Activated T-helper 2 cell treated with anti-CD3 and anti-CD28 coated beads, Interferon-gamma antibody, Interleukin-2, Interleukin-4, amounts not matched to agents 10 μg/mL and 5 μg/mL and 100 μg/mL, durations not matched to agents 14 hours and 24 hours and 36 hours (primary cell): ENCODE measurements at places on chromosomes 12 and 14. TPM values are rescaled to one million over a fixed set of nuclear protein-coding genes. Genes with fewer than 3 reads are reported as not detected.

Gene KRT2
- not detected in 2 replicates for total RNA-seq

- DNase-seq: no peak
Observed at GRCh38 chr12:69475237-69475975, 5.2 kb downstream of the FRS2 start.

DNA sequence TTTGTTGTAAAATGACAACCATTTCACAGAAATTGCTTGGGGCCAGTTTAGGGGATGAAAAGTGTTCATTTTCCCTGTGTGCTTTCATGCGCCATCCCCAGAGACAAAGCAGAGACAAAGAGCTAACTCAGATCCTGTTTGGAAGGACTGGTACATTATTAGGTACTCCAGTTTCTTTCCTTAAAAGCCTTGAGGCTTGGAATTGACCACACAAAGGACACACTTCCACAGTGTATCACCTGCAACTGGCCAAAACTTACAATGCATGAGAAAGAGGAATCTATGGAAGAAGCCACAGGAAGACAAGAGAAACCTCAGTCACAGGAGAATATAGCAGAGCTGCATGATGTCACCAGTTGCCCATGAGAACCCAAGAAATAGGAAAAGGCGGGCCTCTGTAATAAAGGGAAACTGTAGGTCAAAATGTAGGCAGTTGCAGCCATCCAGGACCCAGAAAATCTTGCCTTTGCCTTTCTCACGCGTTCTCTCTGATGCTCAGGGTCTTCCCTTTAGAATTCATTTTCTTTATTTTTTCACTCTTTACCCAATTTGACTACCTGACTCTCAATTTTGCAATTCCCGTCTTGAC, 339.0 kb downstream of the RMST start:
- no peak for DNase-seq

DNA sequence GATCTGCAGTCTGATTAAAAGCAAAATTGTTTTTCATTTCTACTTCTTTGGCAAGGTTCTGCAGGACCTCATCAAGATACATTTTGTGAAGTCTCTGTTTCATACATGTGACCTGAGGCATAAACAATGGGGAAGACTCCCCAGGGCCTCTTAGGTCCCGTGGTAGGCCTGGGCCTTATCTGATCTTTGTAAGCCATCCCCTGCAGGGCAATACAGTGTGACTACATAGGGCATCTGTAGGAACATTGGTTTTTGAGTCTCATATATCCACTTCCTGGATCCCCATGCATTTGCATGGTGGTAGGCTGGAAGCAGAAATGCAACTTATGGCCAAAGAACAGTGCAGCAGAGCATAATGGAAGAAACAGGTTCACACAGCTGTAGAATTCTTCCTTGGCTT, 6.0 kb downstream of the FAR2 start:
- DNase-seq: no peak

DNA sequence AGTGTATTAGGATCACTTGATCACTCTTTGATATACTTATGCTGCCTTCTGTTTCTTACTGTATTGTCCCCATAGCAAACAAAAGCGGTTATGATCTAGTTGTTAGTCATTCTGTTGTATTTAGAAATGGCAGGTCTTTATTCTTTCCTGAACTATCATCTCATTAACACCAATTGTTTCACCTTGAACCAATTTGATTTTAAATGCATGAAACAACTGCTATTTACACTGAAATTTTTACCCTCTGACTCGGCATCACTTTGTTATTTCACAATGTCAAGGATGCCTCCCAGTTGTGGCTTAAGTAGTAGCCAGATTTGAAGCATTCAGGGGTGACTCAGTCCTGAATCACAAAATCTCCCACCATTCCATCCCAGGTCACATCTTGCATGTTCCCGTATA, 303.5 kb downstream of the EGLN3 start:
- DNase-seq: no peak

GRCh38 chr12:56900583-56900982, 33.6 kb downstream of the SDR9C7 start:
- DNase-seq: no peak

DNA sequence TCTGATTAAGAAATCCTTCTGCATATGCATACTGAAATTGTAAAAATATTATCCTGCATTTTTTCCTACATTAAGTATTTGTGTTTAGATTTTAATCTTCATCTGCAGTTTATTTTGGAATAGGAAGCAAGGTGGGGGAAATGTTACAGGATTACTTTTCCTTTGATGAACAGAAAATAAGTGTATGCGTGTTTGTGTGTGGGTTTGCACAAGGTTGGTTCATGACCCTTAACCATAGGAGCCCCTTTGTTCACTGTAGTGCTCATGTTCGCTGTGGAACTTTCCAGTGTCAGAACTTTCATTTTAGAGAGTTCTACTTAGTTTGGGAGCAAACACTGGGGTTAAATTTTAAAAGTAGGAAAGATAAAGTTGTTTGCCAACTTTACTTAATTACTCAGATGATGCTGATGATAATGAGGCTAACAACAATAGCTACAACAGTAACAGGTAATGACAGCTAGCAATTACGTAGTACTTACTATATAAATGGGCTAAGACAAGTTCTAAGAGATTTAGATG, 6.4 kb upstream of the A2M start:
- DNase-seq: no peak

- DNase-seq: no peak
Observed at GRCh38 chr14:104917993-104918392, 6.7 kb upstream of the PLD4 start.

Gene PTCSC3
- total RNA-seq: not detected in 2 replicates

Gene OR10P1
- not detected in 2 replicates for total RNA-seq

Gene ASCL4
- not detected in 2 replicates for total RNA-seq

DNA sequence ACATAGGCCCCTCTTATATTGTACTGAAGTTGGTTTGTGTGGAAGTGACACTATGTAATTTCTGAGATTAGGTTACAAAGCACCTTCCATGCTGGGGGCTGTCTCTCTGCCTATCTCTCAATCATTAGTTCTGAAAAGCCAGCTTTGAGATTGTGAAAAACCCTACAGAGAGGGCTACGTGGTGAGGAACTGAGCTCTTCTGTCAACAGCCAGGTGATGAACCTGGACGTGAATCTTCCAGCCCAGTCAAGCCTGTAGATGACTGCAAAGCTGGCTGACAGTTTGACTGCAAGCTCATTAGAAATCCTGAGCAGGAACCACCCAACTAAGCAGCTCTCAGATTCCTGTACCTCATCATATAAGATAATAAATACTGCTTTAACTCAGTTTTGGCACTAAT, 36.3 kb upstream of the BBS10 start:
- DNase-seq: no peak

DNA sequence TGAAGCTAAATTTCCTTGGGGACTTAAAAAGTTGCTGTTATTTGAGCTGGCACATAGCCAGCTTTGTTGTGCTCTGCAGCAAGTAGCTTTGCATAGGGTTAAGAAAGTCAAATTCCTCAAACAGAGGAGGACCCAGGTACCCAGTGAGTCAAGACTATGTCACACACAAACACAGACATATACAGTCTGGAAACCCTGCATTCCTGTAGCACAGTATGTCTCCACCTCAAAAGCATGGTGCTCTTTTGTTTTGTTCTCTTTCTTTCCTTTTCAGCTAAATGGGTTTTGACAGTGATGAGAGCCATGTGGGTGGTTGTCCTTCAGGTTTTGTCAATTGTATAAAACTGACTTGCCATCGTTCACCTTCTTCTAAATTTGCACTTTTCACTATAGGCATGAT, 179.6 kb upstream of the DIO2 start:
- no peak for DNase-seq

Gene NGB
- not detected in 2 replicates for total RNA-seq

- DNase-seq: no peak
Observed at GRCh38 chr12:49342914-49343731, 3.6 kb upstream of the DNAJC22 start.

Gene TEX22
- 4.7 and 5.0 TPM in 2 replicates for total RNA-seq

Gene SLC4A8
- 1.6 and 2.6 TPM in 2 replicates for total RNA-seq

DNA sequence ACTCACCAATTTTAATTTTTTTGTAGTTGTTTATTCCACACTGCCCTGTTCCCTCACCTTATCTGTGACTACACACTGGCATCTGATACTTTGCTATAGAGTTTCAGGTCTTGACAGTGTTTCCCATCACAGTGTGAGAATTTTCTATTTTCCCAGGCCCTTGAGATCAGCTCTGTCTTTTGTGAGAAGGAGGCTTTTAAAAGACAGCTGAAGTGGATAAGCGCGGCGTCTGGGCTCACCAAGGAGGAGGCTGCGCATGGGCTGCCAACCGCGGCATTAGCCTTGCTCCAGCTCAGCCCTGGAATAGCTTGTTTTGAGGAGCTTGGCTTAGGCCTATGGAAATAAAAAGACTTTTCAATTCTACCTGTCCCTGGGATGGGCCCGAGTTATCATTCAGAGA, 181.3 kb downstream of the RMST start:
- DNase-seq: no peak

Gene ACAD10
- 25.4 and 32.6 TPM in 2 replicates for total RNA-seq

Gene KRT79
- not detected in 2 replicates for total RNA-seq

GRCh38 chr12:74892057-74892633, 317.5 kb downstream of the KCNC2 start:
- DNase-seq: no peak

DNA sequence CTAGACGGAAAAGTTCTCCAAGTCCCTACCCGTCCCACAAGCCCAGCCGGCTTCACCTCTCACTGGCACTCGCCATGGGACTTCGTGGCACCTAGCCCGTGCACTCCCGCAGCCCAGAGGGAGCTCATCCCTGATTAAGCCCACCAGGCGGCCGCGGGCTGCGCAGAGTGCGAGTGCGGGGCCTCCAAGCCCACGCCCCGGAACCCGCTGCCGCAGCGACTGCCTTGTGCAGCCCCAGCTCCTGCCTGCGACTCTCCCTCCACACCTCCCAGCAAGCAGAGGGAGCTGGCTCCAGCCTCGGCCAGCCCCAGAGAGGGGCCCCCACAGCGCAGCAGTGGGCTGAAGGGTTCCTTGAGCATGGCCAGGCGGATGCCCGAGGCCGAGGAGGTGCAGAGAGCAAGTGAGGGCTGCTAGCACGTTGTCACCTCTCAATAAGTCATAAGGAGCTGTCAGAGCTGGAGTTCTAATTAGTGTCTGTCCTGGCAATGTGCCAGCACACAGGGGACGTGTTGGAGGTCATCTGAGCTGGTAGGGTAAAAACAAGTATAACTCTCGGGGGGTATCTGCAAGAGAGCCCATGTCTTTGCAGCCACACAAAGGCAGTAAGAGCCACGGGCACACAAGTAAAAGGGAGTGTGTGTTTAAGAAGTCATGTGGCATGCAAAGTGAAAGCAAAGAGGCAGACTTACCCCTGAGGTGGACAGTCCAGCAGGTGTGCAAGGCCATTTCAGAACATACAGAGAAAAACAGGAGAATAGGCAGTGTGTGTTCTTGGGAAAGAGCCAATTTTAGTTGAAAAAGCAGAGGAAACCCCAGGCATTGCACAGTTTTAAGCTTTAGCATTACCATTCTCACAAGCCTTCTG, 27.1 kb upstream of the TMTC2 start:
- no peak for DNase-seq

GRCh38 chr14:55850825-55851241, 267.4 kb upstream of the PELI2 start:
- DNase-seq: no peak

- no peak for DNase-seq
Observed at GRCh38 chr12:24561411-24561871, 387.5 kb downstream of the BCAT1 start.

GRCh38 chr12:26871985-26872384, 39.0 kb upstream of the ITPR2 start:
- DNase-seq: no peak

Gene KRT72
- not detected in 2 replicates for total RNA-seq

DNA sequence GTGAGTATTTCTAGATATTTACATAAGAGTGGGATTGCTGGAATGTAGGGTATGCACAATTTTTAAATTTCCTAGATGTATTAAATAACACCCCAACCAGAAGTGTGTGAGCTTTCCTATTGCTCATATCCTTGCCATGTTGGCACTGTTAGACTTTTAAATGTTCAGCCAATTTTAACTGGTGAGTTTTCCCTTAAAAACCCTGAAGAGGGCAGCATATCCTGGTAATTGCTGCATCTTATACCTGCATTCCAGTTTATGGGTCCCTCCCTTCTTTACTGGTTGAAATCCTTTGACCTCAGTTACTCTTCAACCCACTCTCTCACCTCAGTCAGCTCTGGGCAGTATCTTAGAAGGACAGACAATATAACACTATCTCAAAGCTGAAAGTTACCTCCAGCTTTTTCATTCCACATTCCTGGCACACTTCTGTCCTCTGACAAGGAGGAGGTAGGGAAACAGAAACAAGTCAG, 270.6 kb downstream of the PAWR start:
- no peak for DNase-seq

Gene HHIPL1
- not detected in 2 replicates for total RNA-seq

- no peak for DNase-seq
Observed at GRCh38 chr12:75487308-75487707, 6.8 kb downstream of the GLIPR1 start.

Gene SRRM4
- not detected in 2 replicates for total RNA-seq

- no peak for DNase-seq
Observed at GRCh38 chr14:54631016-54631415, 64.1 kb downstream of the SAMD4A start.

Gene LTBR
- 0.32 and 0.50 TPM in 2 replicates for total RNA-seq

DNA sequence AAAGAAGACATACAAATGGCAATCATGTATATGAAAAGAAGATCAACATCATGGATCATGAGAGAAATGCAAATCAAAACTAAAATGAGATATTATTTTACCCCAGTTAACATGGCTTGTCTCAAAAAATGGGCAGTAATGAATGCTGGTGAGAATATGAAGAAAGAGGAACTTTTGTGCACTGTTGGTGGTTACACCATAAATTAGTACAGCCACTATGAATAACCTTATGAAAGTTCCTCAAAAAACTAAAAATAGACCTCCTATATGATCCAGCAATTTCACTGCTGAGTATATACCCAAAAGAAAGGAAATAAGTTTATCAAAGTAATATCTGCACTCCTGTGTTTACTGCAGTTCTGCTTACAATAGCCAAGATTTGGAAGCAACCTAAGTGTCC, 151.7 kb downstream of the PDZRN4 start:
- DNase-seq: no peak

GRCh38 chr12:120228291-120229070, 27.6 kb upstream of the RPLP0 start:
- DNase-seq: peak; percentile 79

DNA sequence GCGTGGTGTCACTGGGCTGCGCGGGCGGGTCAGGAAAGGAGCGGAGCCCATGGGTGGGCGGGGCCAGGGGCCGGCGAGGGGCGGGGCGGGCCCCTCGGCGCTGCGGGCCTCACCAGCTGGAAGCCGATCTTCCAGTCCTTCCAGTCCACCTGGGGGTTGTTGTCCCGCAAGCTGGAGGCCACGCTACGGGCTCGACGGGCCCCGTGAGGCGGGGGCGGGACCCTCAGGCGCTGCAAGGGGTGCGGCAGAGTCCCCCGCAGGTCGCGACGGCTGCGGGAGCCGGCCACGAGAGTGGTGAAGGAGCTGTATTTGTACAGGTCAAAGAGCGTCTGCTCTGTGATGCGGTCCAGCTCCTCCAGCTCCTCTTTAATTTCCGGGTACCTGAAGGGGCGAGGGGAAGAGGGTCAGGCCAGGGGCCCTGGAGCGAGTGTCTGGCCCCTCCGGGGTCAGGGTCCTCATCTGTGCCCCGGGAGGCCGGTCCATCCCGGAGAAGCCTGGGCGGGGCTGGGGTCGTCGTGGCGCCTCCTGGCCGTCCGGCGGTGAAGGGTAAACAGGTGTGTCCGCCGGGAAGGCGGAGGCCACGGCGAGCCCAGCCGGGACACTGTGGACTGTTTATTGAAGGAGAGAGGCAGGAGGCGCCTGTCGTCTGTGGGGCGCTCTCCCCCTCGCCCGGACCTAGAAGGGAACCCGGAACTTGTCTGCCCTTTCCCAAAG, 11.9 kb downstream of the SCNN1A start:
- DNase-seq: peak; percentile 36
